Kidney tubule cell (primary cell): ENCODE measurements at places on chromosomes 12 and 14.

GRCh38 chr14:66045572-66046021 lies 440.6 kb upstream of the CCDC196 start:
- DNase-seq, result no peak

- no peak for DNase-seq
Observed at GRCh38 chr12:38711054-38711453, 194.3 kb downstream of the CPNE8 start.

DNA sequence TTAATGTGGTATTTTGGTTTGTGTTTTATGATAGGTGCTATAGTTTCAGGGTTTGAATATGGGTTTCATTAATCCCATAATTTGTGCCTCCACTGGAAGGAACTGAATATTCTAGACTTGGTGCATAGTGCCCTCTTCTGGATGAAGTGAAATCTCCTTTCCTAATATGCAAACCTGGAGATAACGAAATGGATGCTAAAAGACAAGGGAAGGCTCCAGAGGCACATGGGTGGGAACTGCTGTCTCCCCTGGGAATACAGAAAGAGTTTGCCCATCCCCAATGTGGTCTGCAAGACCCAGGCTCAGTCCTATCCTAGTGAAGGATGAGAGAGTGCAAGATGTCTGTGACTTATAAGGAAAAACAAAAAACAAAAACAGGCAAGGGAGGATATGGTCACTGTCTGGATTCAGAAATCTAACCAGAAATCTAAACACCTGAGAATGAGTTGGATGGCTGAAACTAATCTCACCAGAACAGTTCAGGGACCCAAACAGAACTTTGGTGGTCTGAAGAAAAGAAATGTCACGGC lies 142.3 kb upstream of the TMPO start:
- peak; percentile 57 for DNase-seq

GRCh38 chr12:41188058-41188840 lies at the start of gene PDZRN4:
Gene PDZRN4, plus strand, starts transcription at chr12:41188320.
- DNase-seq, result peak; percentile 33

- no peak for DNase-seq
Observed at GRCh38 chr12:92695577-92695976, 7.2 kb upstream of the PLEKHG7 start.

DNA sequence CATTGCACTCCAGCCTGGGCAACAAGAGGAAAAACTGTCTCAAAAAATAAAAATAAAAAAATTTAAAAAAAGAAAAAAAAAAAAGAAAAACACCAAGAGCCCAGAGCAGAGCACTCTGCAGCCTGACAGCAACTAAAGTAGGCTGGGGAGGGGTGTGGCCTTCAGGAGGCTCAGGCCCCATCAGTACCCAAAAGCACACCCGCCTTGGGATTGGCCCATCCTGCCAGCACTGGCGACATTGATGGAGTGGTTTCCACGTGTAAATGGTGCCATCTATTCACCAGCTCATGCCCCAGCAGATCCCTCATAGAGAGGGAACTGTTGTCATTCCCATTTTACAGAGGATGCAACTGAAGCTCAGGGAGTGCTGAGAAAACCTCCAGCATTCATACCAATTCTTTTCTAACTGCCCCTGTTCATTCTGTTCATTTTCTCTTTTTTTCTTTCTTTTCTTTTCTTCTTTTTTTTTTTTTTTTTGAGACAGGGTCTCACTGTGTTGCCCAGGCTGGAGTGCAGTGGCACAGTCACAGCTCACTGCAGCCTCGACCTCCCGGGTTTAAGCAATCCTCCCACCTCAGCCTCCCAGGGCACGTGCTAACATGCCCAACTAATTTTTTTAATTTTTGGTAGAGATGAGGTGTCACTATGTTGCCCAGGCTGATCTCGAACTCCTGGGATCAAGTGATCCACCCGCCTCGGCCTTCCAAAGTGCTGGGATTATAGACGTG lies 89.3 kb downstream of the IRF2BPL start:
- no peak for DNase-seq

- peak; percentile 74 for DNase-seq
Observed at GRCh38 chr12:51823875-51824565, 24.5 kb downstream of the FIGNL2 start.

- peak; percentile 50 for DNase-seq
Observed at GRCh38 chr14:91300283-91300895, 55.9 kb upstream of the GPR68 start.

GRCh38 chr12:27221625-27222387 lies 22.3 kb upstream of the STK38L start:
- DNase-seq, result no peak

DNA sequence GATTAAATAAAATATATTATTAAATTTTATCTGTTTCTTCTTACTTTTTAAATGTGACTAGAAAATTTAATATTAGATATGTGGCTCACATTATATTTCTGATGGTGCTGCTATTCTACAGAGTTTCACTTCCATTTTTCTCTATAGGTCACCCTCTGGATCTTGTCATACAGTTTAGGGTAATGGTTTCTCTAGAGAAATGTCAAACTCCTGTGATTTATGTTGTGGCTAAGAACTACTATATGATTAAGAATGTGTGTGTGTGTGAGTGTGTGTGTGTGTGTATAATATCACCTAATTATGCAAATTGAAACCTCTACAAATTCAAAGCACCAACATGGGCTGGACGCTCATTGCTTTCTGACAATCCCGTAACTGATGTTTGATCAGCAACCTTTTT lies 325.9 kb downstream of the ADAMTS20 start:
- no peak for DNase-seq

GRCh38 chr12:57367121-57367520 lies 63.7 kb downstream of the R3HDM2 start:
- peak; percentile 2 for DNase-seq

GRCh38 chr14:105836160-105836559 lies 309.8 kb downstream of the TMEM121 start:
- no peak for DNase-seq

GRCh38 chr12:2345902-2346301 lies 293.1 kb downstream of the CACNA1C start:
- DNase-seq, result no peak

- peak; percentile 19 for DNase-seq
Observed at GRCh38 chr14:53929871-53930715, 26.5 kb downstream of the BMP4 start.

- DNase-seq, result no peak
Observed at GRCh38 chr12:38776647-38777046, 128.7 kb downstream of the CPNE8 start.

DNA sequence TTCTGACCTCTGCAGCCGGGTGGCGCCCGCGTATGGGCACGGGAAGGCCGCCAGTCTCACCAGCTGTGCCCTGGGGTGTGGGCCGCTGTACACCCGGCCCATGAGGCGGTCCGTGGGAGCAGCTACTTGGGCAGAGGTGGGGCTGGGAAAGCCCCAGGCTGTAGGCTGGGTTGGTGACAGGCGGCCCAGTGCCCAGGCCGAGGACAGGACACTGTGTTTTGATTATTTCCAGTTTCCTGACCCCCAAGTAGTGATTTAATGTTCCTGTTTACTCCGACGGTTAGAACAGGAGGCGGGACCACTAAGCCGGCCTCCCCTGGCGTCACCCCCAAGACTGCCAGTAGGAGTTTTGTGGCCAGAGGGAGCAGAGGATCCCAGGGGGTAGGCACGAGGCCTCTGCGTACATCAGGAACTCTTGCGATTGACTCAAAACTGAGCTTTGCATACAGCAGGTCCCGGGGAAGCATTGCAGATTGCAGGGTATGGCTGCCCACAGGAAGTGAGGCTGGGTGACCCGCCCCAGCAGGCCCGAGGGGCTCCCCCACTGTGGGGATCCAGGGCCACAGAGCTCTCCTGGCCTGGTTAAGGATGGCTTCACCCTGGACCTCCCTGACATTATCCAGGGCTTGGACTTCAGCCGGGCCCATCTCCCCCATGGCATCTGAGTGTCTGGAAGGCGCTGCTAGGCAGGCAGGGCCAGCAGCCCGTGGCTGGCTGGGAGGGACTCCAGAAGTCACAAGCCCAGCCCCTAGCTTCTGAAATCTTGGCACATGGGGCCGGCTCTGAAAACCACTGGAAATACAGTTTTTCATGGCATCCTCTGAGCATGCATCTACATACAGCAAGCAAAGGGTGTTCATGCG lies 42.5 kb upstream of the DIO3 start:
- DNase-seq, result no peak

GRCh38 chr12:3559601-3560294 lies 68.7 kb downstream of the PRMT8 start:
- no peak for DNase-seq

- peak; percentile 80 for DNase-seq
Observed at GRCh38 chr12:52865090-52865944, 16.5 kb upstream of the KRT78 start.

DNA sequence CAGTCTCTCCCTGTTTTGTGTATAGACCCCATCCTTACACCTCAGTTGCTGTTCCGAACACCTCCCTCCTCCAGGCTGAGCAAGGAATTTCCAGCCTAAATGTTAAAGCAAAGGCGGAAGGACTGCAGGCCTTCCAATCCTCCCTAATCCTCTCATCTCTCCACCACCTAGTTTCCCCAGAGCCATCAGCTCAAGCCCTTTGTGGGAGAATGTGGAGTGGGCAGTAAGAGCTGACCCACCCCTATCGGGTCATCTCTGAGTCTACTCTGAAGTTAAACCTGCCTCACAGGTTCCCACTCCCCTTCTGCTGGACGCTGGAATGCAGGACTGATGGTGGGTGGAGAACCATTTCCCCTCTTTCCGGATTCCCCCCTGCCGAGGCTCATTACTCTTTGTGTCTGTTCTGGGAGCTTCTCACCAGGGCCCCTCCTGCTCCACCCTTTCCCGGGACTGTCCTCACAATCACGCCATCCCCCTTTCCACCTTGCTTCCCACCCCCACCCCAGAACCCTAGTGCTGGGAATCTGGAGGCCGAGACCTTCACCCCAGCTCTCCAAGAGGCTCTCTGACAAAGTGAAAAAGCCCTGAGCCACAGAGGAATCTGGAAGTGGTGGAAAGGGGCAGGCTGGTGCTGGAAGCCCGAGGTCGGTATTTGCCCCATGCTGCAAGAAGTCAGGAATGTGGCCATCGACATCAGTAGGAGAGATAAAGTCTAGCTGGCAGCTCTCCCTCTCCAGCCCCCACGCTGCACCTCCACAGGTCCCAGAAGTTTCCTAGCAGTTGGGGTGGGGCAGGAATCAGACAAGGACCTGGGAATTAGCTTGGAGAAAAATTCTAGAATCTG lies 3.3 kb upstream of the KRT18 start:
- DNase-seq, result peak; percentile 79

GRCh38 chr14:85572011-85572410 lies 42.1 kb downstream of the FLRT2 start:
- DNase-seq, result no peak

DNA sequence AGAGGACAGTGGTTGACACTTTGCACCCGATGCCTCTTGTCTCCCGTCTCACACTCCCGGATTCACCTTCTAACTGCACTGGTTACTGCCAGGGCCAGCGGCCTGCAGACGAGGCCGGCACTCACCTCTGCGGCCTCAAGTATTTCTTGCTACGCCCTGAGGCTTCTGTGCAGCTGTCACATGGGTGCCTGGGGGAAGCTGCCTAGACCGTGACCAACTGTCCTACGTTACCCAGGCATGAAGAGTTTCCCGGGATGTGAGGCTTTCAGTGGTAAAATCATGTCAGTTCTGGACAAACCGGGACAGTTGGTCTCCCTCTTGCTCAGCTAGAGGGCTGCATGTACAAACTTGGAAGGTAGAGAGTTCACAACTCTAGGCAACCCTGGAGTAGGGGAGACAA lies 274.5 kb downstream of the GLT1D1 start:
- no peak for DNase-seq

GRCh38 chr14:96274543-96274942 lies 18.5 kb downstream of the BDKRB1 start:
- no peak for DNase-seq

DNA sequence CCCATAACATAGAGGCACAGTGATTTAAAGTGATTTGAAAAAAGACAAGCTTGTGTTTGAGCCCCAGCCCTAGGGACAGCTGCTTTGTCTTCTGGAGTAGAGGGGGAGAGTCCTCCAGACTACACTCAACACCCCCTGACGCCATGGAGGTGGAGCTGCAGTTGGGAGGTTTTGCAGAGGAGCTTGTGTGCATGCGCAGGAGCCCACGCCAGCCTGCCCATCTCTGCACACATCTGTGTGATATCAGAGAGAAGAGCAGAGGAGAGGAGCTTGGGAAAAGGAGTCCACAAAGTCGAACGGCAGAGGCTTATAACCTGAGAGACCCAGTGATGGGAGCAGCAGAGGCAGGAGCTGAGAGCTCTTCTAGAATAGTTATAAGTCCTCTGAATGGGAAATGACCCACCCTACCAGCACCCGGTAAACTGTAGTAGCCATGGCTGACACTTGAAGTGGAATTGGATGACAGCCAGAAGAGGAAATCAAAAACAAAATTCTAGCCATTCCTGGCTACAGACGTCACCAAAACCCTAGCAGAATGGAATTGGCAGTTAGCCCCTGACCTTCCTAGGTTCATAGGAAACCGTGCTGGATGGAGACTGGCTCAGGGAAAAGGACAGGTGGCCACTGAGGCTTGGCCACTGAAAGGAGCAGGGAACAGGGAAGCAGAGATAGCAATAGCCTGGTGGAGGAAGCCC lies 185.1 kb upstream of the VASH1 start:
- peak; percentile 60 for DNase-seq

DNA sequence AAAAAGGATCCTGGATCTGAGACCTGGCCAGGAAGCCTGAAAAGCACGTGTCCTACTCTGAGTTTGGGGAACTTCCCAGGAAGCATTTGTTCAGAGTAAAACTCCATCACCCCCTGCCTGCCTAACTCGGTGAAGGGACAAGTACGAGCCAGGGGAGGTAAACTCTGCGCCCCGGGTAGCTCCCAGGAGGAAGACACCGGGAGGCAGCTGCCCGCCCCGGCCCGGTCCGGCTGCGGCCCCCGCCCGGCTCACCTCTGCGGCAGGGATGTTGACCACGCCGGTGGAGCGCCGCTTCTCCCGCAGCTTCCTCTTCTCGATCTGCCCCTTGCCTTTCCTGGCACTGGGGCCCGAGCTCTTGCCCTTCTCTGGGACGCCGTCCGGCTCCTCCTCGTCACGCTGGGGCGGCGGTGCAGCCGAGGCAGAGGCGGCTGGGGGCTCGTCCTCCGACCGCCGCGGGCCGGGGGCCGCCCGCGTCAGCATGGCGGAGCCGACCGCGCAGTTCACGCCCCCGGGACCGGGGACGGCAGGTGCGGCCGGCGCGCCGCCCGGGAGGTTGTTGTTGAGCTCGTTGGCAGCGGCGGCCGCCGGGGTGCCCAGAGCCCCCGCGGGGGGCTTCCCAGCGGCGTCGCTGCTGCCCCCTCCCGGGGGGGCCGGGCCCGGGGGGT lies 1.2 kb downstream of the PAWR start:
- DNase-seq, result peak; percentile 64

GRCh38 chr12:64682572-64683277 lies 72.4 kb downstream of the RASSF3 start:
- no peak for DNase-seq

DNA sequence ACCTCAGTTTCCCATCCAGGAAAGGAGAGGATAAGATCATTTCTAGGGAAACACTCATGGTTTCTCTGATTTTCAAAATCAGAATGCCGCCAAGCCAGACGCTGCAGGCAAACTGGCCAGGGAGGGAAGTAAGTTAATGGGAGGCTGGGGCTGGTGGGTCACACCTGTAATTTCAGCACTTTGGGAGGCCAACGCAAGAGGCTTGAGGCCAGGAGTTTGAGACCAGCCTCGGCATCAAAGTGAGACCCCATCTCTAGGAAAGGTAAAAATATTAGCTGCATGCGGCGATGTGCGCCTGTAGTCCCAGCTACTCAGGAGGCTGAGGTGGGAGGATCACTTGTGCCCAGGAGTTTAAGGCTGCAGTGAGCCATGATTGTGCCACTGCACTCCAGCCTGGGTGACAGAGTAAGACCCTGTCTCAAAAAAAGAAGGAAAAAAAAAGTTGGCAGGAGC lies 587 bp downstream of the SELPLG start:
- no peak for DNase-seq

GRCh38 chr12:68904351-68904962 lies 28.5 kb downstream of the CPM start:
- DNase-seq, result peak; percentile 21

- DNase-seq, result no peak
Observed at GRCh38 chr14:30156571-30156970, 228.9 kb upstream of the PRKD1 start.
